Stimulated activated CD8-positive, alpha-beta memory T cell treated with anti-CD3 and anti-CD28 coated beads, Interleukin-15, amount 100 ng/mL, for 4 hours (primary cell): ENCODE measurements at places on chromosomes 3 and 15.

DNA sequence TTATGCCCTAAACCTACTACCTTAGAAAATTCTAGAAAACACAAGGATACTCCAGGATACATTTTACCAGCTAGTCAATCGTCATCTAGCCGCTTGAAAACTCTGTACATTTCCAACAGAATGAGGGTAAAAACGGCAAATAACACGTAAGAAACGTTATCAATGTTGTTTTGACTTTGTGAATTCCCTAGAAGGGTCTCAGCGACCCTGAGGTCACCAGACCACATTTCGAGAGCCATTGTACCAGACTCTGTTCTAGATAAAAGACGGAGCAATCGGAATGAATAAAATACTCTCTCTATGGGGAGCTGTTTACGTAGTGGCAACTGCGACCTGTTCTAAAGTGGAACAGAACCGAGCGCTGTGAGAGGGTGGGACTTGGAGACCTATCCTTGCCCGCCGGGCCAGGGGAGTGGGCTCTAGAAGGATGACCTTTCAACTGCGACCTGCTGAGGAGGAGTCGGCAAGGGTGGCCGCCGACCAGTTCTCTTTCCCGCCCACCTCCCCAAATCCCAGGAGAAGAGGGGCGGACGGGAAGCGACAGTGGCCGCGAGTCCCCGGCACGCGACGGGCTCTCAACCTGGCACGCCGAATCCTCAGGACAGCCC lies 778 bp upstream of the AP4E1 start:
- peak; percentile 25 for DNase-seq

DNA sequence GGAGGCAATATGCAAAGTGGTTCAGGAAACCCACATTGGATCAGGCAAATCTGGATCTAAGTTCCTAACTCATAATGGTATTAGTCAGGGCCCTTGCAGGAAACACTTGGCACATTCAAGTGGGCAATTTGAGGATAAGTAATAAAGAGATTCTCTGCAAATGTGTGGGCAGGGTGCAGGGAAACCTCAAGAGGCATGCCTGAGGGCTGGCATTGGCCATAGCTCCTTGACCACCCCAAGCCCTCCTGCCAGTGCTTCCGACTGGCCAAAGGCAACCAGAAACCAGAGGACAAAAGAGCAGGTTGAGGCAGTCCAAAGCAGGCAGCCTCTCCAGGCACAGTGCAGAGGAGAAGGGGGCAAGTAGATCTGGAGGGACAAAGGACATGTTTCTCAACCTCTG lies 130.8 kb upstream of the SNTN start:
- no peak for DNase-seq

DNA sequence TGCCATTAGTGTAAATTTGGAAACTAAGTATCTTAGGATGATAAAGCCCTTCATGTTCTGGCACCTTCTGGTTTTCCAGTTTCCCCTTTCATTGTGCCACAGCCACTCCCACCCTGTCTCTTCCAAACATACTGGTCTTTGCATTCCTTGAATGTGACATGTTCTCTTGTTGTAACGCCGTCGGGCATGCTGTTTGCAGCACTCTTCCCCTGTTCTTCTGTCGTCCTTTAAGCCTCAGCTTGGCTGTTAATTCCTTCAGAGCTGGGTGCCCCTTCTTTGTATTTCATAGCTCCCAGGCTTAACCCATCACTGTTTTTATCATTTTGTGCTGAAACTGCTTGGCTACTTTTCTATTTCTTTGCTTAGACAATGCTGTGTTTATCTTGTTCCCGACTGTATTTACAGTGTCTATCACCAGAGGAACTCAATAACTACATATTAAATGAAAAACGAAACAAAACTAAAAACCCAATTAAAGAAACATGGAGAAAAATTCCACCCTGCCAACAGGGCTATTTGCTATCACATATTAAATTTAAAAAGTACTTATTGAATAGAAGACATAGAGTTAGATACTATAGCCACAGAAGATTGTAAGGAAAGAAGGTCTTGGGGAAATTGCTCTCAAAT lies 95.4 kb upstream of the KCNAB1 start:
- no peak for DNase-seq

DNA sequence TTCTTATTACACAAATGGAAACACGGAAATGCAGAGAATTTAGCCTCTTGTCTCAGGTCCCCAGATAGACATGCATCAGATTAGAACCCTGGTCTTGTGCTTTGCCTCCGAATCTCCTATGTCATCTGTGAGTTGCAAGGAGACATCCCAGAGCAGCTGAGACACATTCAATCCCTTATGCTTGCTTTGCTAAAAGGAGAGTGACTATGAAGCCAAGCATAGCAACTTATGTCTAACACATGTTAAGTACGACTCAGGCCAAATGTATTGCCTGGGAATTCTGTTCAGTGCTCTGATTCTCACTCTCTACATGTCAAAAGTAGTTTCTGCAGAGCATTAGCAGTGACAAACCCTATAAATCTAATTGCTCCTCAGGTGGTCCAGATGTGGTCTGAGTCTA lies 30.6 kb upstream of the LRRC3B start:
- no peak for DNase-seq
